Daoy (cell line): ENCODE measurements at places on chromosomes 7 and 10. TPM values are rescaled to one million over a fixed set of nuclear protein-coding genes. Genes with fewer than 3 reads are reported as not detected.

DNA sequence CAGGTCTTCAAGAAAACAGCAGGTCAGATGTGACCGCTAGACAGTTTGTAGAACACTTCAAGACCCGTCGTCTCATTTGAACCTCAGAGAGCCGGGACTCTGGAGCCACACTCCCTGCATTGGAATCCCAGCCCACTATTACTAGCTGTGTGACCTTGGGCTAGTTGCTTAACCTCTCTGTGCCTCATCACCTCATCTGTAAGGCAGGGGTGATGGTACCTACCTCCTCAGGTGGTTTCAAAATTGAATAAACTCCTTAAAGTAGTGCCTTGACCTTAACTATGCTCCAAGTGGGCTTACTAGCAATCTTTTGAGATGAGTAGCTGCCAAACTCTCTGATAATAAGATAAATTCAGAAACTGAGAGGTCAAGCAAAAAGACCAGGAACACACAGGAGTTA, 43.8 kb downstream of the OGDH start:
- DNase-seq, result no peak

- DNase-seq, result no peak
Measured at GRCh38 chr10:22228167-22228938, 10.5 kb upstream of the EBLN1 start.

- peak; percentile 70 for DNase-seq
Measured at GRCh38 chr7:34087892-34088891, 182.9 kb downstream of the BMPER start.

METTL2B gene
- 78.2 and 87.8 TPM in 2 replicates for total RNA-seq
